ENCODE measurements at places on chromosomes 13 and 19. TPM values are rescaled to one million over a fixed set of nuclear protein-coding genes. Genes with fewer than 3 reads are reported as not detected.

- DNase-seq = no peak
- H3K27ac ChIP-seq = no peak overlapping the region
- H3K4me3 ChIP-seq = no peak overlapping the region
- H3K27me3 ChIP-seq = no peaks in the 10 kb centered on the region
Measured at GRCh38 chr19:19316082-19316481, 4.2 kb downstream of the SUGP1 start.

GRCh38 chr13:73133531-73133930, 74.7 kb downstream of the KLF5 start:
- no peaks in the 10 kb centered on the region for H3K36me3 ChIP-seq
- no peak overlapping the region for H3K27ac ChIP-seq
- H3K4me3 ChIP-seq = no peak overlapping the region
- DNase-seq = no peak
- no peaks in the 10 kb centered on the region for H3K4me1 ChIP-seq
- no peaks in the 10 kb centered on the region for H3K27me3 ChIP-seq

GRCh38 chr13:75455962-75456361, 26.0 kb downstream of the TBC1D4 start:
- H3K4me1 ChIP-seq = peaks cover 7% of the 10 kb centered on the region
- no peaks in the 10 kb centered on the region for H3K27me3 ChIP-seq
- H3K27ac ChIP-seq = no peak overlapping the region
- no peak overlapping the region for H3K4me3 ChIP-seq
- DNase-seq = no peak
- peaks cover 3% of the 10 kb centered on the region for H3K36me3 ChIP-seq

- DNase-seq = no peak
- no peak overlapping the region for H3K4me3 ChIP-seq
- H3K27me3 ChIP-seq = peaks cover 10% of the 10 kb centered on the region
- H3K27ac ChIP-seq = no peak overlapping the region
- peaks cover 6% of the 10 kb centered on the region for H3K4me1 ChIP-seq
Measured at GRCh38 chr19:44575116-44575700, 38.2 kb upstream of the IGSF23 start.

DNA sequence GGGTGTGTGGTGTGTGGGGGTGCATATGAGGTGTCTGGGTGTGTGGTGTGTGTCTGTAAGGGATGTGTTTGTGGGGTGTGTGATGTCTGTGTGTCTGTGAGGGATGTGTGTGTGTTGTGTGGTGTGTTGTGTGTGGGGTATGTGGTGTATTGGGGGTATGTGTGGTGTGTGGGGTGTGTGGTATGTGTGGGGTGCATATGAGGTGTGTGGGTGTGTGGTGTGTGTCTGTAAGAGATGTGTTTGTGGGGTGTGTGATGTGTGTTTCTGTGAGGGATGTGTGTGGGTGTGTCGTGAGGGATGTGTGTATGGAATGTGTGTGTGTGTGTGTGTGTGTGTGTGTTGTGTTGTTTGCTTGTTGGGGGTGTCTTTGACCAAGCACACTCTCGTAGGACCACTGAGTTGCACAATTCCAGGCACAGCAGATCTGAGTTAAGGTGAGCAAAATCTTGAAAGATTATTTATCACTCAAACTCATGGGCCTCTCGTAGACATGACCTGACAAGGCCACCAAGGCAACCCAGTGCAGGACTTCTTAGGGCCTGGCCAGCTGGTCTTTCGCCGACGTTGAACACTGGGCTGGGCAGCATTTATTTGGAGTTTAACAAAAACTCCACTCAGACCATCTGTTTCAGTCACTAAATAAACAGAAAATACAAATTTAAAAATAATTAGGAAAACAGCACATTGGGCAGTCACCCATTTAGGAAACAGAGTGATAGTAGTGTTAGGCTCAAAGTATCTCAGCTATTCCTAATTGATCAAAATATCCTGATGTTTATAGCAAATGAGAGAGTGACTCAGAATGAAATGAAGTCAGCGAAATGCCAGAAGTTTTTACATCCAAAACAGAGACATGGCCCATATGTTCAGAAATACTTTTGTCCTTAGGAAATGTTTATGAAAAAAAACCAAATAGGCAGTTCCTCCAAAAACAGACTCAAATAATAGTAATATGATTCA, 301.1 kb downstream of the FGF9 start:
- H3K4me3 ChIP-seq = no peak overlapping the region
- H3K4me1 ChIP-seq = no peaks in the 10 kb centered on the region

- no peak for DNase-seq
- no peaks in the 10 kb centered on the region for H3K36me3 ChIP-seq
- no peaks in the 10 kb centered on the region for H3K4me1 ChIP-seq
- no peak overlapping the region for H3K27ac ChIP-seq
Measured at GRCh38 chr19:595326-596262, 5.9 kb downstream of the HCN2 start.

- H3K4me1 ChIP-seq = no peaks in the 10 kb centered on the region
- H3K27me3 ChIP-seq = peaks cover 64% of the 10 kb centered on the region
- H3K36me3 ChIP-seq = no peaks in the 10 kb centered on the region
- H3K4me3 ChIP-seq = no peak overlapping the region
- no peak for DNase-seq
- no peak overlapping the region for H3K27ac ChIP-seq
Measured at GRCh38 chr19:44596428-44597130, 16.8 kb upstream of the IGSF23 start.

DNA sequence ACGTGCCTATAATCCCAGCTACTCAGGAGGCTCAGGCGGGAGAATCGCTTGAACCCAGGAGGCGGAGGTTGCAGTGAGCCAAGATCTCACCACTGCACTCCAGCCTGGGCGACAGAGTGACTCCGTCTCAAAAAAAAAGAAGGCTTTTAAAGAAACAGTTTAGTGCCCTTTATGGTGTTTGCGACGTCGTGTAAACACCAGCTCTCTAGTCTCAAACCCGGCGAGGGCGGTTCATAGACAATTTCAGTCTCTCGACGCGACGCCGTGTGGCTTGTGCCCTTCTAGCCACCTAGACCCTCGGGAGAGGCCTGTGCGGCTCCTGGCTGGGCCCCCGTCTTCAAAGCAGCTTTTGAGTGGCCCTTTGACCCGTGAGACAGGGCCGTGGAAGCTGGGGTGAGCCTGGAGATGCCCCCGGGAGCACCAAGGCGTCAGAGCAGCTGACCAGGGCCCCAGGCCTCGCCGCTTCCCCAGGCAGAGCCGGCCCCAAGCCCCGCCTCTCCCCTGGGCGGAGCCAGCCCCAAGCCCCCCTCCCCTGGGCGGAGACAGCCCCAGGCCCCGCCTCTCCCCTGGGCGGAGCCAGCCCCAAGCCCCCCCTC, 5.0 kb upstream of the MADCAM1 start:
- H3K27ac ChIP-seq = no peak overlapping the region
- H3K4me3 ChIP-seq = no peak overlapping the region
- DNase-seq = no peak

DNA sequence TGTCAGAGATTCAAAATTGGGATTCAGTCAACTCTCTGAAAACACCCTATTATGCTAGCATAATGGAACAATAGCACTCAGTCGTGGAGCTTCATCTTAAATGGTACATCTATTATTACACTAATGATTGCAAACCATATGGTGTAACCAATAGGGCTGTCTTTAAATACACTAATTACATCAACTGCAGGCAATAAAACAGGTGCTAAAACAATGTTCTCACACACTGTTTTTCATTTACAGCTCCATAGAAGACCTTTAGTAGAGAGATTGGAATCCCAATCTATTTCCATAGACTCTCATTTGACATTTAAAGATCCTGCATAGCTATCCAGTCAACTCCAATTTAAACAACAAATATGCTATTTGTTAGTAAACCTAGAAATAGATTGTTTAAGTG, 1917.4 kb downstream of the OLFM4 start:
- DNase-seq = no peak
- H3K36me3 ChIP-seq = no peaks in the 10 kb centered on the region
- no peaks in the 10 kb centered on the region for H3K4me1 ChIP-seq
- no peaks in the 10 kb centered on the region for H3K27me3 ChIP-seq

DNA sequence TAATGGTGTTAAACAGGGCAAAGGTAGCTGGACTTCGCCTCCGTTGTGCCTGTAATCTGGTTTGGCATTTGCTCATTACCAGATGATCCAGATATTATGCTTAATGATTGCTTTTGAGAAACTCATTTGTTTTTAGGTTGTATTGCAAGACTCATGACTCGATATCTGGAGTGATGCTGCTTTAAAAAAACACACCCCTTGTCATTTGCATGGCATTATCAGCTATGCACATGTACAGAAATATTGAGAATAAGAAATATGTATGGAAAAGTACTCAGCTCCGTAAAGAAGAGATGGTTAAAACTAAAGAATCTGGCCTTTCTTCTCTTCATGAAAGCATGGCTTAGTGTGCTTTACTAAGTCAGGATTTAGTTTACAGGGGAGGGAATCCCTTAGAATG, 95.0 kb downstream of the ARHGEF7 start:
- no peaks in the 10 kb centered on the region for H3K27me3 ChIP-seq
- H3K4me3 ChIP-seq = peak overlapping the region; percentile 14
- peaks cover 56% of the 10 kb centered on the region for H3K4me1 ChIP-seq
- DNase-seq = no peak
- H3K36me3 ChIP-seq = no peaks in the 10 kb centered on the region

DNA sequence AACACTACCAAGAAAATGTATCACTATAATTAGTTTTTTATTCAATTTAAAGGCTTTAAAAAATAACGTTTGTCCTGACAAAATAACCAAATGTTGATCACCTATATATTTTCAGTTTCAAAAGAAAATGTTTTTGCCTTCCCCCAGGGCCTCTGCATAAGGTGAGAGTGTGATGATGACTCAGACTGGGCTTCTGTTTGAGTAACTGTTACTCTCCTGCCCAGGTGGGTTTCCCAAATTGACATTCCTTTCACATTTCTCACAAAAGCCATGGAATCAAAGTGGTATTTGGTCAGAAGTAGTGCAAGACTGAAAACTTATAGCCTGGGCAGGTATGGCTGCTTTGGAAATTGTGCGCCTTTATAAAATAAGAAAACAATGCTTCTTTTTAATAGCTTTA, 180.6 kb downstream of the COG6 start:
- H3K4me1 ChIP-seq = no peaks in the 10 kb centered on the region
- H3K4me3 ChIP-seq = no peak overlapping the region
- no peaks in the 10 kb centered on the region for H3K27me3 ChIP-seq

DNA sequence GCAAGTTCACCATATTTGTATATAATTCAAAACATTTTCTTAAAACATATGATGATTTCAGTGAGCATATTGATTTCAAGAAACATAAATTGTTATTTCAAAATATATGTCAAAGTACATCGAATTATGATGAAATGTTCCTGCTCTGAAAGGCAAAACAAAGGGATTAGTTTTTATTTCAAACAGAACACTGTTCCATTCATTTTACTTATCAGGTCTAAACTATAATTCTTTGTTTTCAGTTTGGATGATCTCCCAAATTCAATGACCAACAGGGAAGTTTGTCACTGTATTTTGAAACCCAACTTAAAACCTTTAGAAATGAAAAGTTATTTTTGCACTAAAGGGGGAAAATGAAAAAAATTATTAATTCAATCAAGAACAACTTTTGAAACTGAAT, 610.2 kb downstream of the SLITRK1 start:
- H3K4me3 ChIP-seq = no peak overlapping the region
- H3K27ac ChIP-seq = no peak overlapping the region
- H3K27me3 ChIP-seq = no peaks in the 10 kb centered on the region
- no peaks in the 10 kb centered on the region for H3K4me1 ChIP-seq
- DNase-seq = no peak
- no peaks in the 10 kb centered on the region for H3K36me3 ChIP-seq

DNA sequence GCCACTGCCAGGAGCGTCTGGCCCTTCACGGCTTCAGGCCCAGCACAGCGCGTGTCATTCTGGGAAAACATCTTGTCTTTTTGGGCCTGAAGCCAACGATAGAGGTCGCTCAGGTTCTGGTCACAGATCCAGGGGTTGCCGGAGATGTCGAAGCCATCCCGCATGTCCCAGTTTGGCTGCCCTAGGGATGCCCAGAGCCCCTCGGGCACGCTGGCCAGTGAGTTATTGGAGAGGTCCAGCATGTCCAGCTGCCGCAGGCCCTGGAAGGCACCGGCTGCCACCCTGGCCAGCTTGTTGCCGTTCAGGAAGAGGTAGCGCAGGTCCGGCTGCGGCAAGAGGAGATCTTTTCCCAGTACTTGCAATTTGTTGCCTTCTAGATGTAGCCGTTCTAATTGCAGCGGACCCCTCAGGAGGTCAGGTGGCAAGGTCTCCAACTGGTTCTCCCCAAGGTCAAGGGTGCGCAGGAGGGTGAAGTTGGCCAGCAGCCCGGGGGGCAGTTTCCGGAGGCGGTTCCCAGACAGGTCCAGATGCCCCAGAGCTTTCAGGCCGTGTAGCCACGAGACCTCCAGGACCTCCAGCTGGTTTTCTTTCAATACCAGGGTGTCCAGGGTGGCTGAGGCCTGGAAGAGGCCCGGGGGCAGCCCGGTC, 1.8 kb downstream of the LRG1 start:
- H3K4me3 ChIP-seq = no peak overlapping the region
- peaks cover 10% of the 10 kb centered on the region for H3K4me1 ChIP-seq
- H3K27me3 ChIP-seq = peaks cover 2% of the 10 kb centered on the region
- DNase-seq = no peak
- H3K27ac ChIP-seq = no peak overlapping the region

DNA sequence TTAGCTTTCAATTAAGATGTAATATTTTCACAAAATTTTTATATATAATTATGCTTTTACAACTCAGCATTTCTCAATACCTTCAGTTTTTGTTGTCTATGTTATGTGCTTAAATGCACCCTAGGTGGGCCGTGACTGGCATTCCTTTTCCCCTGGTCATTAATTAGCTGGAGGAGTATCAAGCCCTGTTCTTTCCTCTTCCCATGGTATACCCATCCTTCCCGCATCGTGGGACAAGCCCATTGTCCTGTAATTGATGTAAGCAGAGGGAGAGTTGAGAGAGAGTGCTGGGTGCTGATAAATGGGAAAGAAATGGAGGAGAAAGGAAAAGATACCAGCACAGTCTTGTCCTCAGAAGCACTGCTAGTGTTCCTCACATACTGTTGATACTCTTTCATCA, 591.7 kb downstream of the GPC6 start:
- H3K4me1 ChIP-seq = no peaks in the 10 kb centered on the region
- DNase-seq = no peak
- H3K27me3 ChIP-seq = no peaks in the 10 kb centered on the region

DNA sequence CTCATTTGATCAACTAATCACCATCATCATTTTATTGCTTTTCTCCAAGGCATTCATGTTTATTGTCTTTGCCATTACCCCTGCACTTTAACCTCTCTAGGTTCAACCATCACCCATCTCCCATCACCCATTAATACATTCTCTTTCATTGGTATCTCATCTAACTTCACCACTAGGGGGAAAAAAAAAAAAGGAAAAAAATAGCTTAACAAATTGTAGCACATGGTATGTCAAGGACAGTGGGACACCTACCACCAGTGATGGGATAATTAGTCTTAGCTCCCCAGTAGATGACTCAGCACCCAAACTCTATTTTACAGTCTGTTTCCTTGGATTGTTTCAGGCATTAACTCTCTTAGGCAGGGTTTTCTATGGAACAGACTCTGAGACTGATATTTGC, 1770.2 kb upstream of the MIR17HG start:
- H3K4me3 ChIP-seq = no peak overlapping the region
- peaks cover 3% of the 10 kb centered on the region for H3K36me3 ChIP-seq
- no peaks in the 10 kb centered on the region for H3K4me1 ChIP-seq
- H3K27ac ChIP-seq = peak overlapping the region; percentile 8
- H3K27me3 ChIP-seq = no peaks in the 10 kb centered on the region
- DNase-seq = no peak

The CEACAM20 gene
- not detected for total RNA-seq

The CEACAM4 gene
- not detected for total RNA-seq

The SYNE4 gene
- total RNA-seq = 0.30 TPM

The KASH5 gene
- total RNA-seq = not detected

The FAM124A gene
- total RNA-seq = 3.7 TPM

The ATP4B gene
- total RNA-seq = not detected

The ADGRE3 gene
- not detected for total RNA-seq

The MYBPC2 gene
- not detected for total RNA-seq

The IZUMO2 gene
- not detected for total RNA-seq

The ZNF793 gene
- total RNA-seq = 17.7 TPM

The RLN3 gene
- total RNA-seq = not detected

The MAST1 gene
- 17.7 TPM for total RNA-seq

The SLC17A7 gene
- total RNA-seq = 0.23 TPM

The CBY2 gene
- total RNA-seq = not detected
